ENCODE measurements at places on chromosomes 12 and 14.

DNA sequence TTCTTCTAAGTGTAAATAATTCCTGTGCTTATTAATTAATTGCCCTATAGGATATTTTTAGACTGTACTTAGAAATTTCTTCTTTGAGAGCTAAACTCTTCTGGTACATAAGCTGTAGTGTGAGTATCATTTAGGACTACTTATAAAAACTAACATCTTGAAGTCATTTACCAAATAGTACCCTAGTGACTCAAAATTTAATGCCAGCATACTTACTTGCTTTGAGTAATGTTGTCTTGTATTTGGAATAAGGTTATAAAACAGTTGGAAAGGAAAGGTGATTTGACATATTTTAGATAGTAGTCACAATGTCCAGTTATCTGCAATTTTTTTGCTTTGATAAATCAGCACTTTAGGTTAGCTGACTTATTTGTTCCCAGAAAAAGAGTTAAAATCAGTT lies 39.1 kb downstream of the SPATA7 start:
- no peak for DNase-seq

DNA sequence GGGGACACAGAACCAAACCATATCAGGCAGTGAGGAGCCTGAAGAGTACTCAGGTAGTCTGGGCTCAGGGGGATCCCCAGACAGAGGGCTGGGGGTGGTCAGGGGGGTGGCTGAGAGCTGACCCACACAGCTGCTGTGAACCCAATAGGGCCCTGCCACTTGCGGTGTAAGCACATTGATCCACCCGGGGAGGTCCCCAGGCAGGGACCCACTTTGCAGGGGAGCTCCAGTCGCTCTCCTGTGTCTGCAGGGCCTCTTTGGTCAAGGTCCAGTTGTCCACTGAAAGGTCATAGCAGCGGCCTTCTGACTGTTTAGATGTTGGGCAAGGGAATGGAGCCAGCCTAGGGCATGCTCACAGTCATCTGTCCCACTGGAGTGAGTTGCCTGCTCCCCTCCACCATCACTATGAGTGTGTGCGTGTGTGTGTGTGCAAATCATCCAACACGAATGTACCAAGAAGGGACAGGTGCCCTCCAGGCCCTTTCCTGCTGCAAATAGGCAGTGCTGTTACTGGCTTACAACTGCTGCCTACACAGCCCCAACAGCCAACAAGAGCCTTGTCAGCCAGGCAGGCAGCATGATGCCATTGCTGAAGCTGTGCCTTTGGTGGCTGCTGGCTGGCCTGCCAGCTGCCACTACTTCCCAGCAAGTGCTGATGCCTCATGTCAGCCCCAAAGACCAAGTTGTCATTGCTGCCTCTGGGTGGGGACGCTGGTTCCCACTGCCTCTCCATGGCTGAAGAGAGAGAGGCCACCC lies 71.3 kb downstream of the TSPAN11 start:
- no peak for DNase-seq

DNA sequence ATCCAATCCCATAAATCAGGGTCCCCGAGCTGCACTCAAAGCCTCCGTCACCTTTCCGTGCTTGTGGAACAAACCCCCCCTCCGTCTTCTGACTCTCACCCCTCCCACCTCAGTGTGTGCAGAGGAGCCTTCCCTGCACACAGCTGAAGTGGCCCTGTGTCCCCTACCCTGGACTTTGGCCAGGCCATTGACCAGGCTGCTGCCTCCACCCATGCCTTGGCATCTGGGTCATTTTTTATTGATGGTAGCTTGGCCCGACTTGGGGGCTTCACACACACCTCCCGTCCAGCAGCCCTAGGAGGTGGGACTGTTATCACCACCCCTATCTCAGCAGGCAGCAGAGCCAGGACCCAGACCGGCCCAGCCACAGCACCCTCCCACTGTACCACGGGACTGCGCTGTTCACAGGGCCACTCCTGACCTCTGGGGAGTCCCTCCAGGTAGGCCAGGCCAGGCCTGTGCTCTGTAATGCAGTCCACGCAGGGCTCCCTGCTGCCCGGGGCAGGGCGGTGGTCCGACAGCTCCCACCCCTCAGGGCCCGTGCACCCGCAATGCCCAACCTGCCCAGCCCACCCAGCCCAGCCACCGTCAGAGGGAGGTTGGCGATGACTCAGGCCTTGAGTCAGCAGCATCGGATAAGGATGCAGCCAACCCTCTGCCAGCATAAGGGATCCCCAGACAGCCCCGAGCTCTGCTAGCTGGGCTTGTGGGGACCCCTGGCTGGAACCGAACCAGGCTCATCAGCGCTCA lies 9.2 kb upstream of the INF2 start:
- DNase-seq = no peak

- DNase-seq = no peak
These were observed 12.8 kb downstream of the CCDC177 start for GRCh38 chr14:69561893-69562292.

GRCh38 chr14:35985474-35986218 lies 159.5 kb downstream of the BRMS1L start:
- DNase-seq = no peak

DNA sequence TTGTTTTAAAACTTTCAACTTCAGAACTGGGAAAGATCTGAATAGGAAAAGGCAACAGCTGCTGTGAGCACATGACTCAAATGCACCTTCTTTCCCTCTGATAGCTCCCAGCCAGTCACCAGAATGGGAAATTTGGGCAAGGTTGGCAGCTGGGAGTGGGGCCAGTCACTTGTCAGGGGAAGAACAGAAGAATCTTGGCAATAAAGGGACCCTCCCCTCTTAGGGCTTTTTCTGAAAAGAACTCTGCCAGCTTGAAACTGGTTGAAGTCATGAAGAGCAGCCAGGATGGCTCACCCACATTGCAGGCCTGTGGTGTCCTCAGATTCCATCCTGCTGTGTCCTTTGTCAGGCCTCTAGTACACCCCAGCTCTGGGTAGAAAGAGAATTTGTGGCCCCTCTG lies 10.3 kb upstream of the RIC8B start:
- DNase-seq = no peak

GRCh38 chr12:69511469-69512267 lies 41.5 kb downstream of the FRS2 start:
- no peak for DNase-seq

DNA sequence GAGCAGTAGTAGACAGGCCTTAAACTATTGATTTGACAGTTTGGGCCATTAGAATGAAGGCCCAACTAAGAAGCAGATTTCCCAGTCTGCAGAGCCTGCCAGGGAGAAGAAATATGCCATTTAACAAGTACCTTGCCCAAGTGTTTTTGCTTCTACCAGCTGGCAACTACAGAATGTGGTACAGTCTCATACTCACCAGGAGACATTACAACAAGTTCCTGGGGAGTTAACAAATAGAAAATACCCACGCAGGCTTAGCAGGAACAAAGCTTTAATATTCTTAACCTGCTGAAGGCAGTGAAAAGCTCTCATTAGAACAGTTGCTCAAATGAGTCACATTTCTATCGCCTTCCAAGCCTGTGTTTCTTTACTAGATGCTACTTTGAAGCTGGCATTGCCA lies 241.0 kb downstream of the TMEM117 start:
- no peak for DNase-seq

DNA sequence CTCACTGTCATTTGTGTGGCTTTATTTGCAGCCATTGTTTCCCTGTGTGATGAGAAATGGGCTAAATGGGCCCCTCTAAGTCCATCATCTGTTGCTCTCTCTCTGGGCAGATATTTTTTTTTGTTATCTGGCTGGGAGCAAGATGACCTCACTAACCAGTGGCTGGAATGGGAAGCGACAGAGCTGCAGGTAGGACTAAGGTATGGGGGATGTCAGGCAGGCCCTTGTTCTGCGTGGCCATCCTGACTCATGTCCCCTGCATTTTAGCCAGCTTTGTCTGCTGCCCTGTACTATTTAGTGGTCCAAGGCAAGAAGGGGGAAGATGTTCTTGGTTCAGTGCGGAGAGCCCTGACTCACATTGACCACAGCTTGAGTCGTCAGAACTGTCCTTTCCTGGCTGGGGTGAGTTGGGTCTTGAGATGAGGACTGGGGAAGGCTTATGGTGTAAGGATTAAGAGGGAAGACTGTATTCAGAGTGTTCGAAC lies 1.3 kb downstream of the MARS1 start:
- no peak for DNase-seq

- DNase-seq = no peak
These were observed 459.0 kb upstream of the ATP2B1 start for GRCh38 chr12:90167518-90168208.

GRCh38 chr14:23437133-23438100 lies 2.0 kb upstream of the MYH7 start:
- DNase-seq = no peak

GRCh38 chr12:106080791-106081170 lies 58.0 kb downstream of the NUAK1 start:
- DNase-seq = no peak
